ENCODE measurements at places on chromosomes 7 and 10.

DNA sequence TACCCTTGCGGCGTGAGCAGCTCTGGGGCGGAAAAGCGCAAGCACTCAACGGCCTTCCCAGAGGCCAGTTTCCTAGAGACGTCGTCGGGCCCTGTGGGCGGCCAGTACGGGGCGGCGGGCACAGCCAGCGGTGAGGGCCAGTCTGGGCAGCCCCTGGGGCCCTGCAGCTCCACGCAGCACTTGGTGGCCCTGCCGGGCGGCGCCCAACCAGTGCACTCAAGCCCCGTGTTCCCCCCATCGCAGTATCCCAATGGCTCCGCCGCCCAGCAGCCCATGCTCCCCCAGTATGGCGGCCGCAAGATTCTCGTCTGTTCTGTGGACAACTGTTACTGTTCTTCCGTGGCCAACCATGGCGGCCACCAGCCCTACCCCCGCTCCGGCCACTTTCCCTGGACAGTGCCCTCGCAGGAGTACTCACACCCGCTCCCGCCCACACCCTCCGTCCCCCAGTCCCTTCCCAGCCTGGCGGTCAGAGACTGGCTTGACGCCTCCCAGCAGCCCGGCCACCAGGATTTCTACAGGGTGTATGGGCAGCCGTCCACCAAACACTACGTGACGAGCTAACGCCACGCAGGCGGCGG lies 12.6 kb downstream of the TRIM8 start:
- DNase-seq, result no peak

DNA sequence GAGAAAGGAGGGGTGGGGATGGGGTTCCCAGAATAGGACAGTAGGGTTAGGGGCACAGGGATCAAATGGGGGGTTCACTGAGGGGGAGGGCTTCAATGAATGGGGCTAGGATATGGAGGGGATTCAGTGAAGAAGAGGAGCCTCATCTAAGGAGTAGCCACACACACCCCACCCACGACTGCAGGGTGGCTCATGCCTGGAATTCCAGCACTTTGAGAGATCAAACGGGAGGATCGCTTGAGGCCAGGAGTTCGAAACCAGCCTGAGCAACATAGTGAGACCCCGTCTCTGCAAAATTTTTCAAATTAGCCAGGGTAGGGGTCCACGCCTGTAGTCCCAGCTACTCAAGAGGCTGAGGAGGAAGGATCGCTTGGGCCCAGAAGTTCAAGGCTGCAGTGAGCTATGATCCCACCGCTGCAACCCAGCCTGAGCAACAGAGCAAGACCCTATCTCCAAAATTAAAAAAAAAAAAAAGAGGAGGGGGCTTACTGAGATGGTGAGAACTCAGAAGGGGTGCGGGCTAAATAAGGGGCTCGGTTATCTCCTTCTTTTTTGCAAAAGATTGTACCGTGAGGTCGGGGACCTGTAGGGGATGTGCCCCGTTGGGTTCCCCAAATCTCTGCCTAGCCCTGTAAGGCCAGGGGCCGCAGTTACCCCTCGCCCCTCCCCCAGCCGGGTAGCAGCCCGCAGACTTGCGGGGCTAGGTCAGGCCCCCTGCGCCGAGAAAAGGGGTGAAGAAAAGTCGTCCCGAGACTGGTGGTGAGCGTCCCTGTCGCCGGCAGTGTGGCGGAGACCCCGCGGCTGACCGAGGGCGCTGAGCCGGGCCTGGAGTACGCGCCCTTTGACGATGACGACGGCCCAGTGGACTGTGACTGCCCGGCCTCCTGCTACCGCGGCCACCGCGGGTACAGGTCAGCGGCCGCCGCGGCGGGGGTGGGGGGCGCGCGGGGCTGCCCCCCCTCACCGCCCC lies 43.1 kb upstream of the HSPB1 start:
- no peak for DNase-seq

DNA sequence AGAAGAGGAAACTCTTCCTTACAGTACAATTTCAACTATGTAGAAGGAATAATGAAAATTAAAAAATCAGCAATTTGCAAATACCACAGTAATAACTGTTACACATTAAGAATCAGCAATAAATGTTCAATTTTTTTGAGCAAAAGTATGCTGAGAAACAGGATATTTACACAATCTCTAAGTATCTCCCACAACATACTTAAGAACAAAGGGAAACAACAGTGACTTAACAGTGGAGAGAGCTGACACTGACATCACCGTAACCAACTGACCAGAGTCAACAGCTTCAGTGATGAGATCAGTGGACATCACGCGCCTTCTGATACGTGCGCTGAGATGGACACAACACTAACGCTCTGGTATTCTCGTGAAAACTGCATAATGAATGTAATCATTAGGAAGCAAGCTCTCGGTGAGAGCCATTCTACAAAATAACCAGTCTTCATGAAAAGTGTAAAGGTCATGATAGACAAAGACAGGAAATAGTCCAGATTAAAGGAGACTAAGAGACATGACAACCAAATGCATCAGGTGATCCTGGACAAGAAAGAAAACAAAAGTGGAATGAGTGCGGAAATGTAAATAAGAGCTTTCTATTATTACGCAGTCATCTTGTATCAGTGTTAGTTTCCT lies 82.6 kb downstream of the PIP4K2A start:
- no peak for DNase-seq

GRCh38 chr10:23413629-23414089 lies 25.2 kb upstream of the OTUD1 start:
- DNase-seq, result no peak

GRCh38 chr10:120473593-120473992 lies 16.6 kb downstream of the PLPP4 start:
- no peak for DNase-seq

- peak; percentile 68 for DNase-seq
Observed at GRCh38 chr7:140062118-140062527, 628 bp downstream of the PARP12 start.

DNA sequence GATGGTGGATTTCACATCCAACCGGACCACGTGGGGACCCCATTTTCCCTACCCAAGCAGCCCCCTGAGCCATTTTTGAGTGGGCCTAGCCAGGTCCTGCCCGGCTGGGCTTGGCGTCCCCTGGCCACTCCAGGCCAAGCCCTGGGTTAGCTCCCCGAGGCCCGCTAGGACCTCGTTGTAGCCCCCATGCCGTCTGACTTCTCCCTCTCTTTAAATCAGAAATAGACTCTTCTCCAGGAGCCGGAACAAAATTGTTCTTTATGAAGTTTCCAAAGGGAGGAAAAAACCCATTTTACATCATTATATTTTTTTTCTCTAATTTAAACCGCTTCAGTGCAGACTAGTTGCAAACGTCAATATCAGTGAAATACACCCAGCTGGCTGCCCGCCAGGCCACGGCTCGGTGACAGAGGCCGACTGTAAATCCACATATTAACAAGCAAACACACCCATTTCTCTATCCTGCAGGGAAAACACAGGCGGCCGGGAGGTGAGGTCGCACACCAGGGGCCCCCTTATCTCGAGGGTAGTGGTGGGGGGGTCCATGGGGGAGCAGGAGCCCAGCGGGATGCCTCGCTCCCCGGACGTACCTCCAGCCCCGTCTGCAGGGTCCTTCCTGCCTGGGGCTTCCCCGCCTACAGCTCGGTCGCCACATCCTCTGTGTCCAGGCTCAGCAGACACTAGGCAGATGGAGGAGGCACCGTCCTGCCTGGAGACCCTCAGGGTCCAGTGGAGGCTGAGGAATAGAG lies 72.7 kb downstream of the ELFN1 start:
- DNase-seq, result peak; percentile 52

GRCh38 chr10:110829721-110830410 lies 41.9 kb upstream of the PDCD4 start:
- DNase-seq, result no peak

DNA sequence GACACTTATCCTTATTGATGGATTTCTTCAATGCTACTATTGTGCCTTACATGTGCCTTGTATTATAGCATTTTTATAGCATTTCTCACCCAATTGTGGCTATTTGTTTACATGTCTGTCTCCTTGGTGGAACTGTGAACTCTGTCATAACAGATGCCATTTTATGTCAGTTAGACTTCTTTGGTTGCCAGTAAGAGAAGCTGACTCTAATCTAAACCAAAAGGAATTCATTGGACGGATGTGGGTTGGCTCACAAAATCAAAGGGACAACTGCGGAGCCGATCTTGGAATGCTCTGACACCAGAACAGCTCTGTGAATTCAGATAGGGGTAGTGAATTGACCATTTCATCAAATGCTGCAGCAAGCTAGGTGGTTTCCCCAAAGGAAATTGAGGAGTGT lies 15.0 kb downstream of the GARIN1A start:
- no peak for DNase-seq

- DNase-seq, result no peak
Observed at GRCh38 chr7:134722786-134723322, 56.6 kb upstream of the CALD1 start.

DNA sequence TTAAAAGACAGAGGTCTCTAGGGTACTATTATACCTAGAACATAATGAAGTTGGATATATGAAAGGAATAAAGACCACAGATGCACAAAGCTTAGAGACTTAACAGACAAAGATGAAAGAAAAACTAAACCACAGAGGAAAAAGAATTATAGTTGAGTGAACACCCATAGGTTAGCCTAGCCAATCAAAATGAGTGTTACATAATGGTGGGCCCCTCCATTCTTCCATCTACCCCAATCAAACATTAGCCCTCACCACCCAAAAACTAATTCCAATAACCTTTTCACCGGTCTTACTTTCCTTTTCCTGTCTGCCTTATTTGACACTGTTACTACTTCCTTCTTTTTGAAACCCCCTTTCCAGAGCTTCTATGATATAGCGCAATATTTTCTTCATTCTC lies 130.1 kb downstream of the ELMO1 start:
- DNase-seq, result no peak

DNA sequence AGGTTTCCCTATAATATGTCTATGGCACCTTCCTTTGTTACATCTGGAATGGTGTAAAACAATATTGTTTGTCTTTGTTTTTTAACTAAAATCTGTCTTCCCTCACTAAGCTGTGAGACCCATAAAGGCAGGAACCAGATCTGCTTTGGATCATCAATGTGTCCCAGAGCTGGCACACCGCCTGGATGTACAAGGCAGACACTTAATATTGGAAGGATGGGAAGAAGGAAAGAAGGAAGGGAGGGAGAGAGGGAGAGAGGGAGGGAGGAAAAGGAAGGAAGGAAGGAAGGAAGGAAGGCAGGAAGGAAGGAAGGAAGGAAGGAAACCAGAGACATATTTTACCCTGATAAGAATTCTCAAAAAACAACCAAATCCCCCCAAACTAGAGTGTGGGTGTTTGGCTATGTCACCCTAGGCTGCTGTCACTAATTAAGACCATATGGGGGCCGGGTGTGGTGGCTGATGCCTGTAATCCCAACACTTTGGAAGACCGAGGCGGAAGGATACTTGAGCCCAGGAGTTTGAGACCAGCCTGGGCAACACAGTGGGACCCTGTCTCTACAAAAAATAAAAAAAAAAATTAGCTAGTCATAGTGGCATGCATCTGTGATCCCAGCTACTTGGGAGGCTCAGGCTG lies 59.6 kb downstream of the SH3PXD2A start:
- peak; percentile 56 for DNase-seq

GRCh38 chr7:65475040-65475726 lies 101.5 kb downstream of the ZNF92 start:
- DNase-seq, result no peak

GRCh38 chr7:42548816-42549611 lies 312.0 kb upstream of the GLI3 start:
- DNase-seq, result no peak

All from NCI-H1092 treated with DMSO at 0.1 percent for 48 hours (cell line).